Urothelium cell line (cell line): ENCODE measurements at places on chromosomes 13 and 19.

DNA sequence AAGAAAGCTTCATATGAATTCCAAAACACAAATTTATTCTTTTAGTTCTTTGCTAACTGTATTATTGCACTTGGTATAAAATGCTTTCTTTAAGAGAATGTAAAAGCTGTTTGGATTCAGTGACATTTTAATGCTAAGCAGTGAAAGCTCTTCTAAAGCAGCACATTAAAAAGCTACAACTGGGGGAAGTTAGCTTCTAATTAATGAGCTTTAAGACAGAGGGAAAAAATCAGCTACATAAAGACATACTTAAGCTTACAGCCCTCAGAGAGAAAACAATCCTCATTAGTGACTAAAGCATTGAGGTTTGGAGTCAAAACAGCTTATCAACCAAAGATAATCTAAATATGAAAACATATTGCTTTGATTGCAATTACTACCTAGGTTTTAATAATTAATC, 1222.2 kb upstream of the SPRY2 start:
- DNase-seq: no peak

- peak; percentile 36 for DNase-seq
Observed at GRCh38 chr19:57559008-57559403, 657 bp downstream of the ZNF550 start.

DNA sequence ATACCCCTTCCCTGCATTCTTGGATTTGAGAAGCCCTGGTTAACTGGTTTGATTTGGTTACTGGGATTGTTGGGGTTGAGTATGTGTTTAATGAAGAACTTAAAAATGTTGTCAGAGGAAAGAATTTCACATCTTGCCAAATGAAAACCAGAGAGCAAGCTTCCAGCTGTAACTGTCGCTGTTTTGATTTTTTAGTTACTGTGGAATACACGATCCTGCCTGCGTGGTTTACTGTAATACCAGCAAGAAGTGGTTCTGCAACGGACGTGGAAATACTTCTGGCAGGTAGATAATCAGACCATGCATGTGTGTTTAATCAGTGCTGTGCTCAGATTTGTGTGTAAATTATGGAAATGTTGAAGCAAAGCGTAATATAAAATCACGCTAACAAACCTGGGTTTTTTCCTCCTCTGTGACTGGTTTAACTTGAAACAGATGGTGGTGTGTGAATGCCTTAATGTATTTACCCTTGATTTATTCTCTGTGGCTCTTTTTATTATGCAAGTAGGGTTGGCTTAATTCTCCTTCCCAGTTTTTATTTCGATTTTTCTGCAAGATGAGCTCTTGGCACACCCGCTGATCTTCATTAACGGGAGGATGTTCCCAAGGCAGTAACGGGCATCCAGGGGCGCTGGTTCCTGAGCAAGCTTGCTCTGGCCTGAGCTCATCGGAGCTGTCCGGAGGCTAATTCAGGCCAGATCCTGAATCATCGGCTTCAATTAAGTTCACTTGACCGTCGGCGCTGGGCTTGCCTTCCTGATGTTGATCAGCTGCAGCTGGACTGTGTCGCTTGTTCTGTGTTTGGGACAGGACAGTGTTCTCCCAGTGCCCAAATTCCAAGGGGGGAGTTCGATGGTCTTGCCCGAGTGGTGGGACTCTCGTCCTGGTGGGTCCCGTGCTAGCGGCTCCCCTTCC, 16.0 kb downstream of the UPF1 start:
- DNase-seq: no peak

GRCh38 chr13:49550942-49551644, 34.3 kb downstream of the RCBTB1 start:
- DNase-seq: no peak
